ENCODE measurements at places on chromosomes 3 and 15.

DNA sequence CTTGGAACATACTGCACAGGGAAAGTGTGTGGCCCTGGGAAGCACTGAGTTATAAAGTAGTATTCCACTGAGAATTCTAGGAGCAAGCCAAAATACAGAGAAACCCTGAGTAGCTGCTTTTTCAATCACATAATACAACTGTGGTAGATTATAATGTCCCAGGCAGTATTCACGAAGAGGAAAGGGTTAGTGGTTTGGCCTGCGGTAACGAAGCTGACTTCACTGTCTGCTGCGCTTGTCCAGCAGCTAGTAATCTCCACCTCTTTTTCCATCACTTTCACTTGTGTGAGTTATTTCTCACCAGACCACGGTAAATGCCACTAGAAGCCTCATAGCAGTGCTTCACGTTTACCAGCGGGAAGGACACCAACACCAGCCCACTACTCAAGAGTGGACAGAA lies 34.4 kb downstream of the RPL39L start:
- DNase-seq, result no peak

- no peak for DNase-seq
These were observed 12.3 kb upstream of the P2RY14 start for GRCh38 chr3:151290673-151291072.

DNA sequence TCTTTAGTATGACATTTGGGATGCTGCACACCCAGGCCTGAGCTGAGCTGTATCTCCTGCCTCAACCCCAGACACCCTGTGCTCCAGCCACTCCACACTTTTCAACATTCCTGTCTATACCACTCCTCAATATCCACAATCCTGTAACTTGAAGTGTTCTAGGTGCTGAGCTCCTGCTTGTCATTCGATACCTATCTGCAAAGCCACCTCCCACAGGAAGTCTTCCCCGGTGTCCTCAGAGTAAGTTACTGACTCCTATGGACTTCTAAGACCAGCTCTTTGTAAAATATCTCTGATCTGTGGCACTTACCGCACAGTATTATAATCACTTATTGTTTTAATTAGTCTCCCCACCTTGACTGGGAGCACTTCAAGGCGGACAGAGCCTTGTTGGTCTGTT lies 1.2 kb upstream of the CAV3 start:
- DNase-seq, result no peak

DNA sequence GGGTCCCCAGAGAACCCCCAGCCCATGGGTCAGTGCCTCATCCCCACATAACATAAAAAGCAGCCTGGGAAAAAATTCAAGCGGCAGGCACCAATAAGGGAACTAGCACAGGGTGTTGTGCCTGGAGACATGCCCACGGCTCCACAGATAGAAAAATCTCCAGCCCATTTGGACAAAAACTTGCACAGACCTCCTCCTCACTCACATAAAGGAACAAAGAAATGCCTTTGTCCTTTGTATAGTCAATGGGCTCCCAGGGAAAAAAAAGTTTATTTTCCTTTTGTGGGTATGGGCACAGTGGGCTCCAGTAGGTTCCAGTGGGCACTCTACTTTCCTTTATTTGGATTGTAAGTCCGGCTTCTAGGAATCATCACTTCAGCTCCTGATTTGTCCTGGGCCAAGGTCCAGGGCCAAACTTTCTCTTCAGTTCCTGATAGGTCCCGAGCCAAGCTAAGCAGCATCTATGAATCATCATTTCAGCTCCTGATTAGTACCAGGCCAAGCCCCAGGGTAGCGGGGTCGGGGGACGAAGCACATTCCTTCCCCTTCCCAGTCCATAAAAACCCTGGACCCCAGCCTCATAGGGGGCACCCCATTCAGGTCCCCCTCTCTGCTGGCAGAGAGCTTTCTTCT lies 1.6 kb upstream of the DNAH12 start:
- no peak for DNase-seq

- DNase-seq, result no peak
These were observed 908.1 kb upstream of the ALCAM start for GRCh38 chr3:104458657-104459056.

DNA sequence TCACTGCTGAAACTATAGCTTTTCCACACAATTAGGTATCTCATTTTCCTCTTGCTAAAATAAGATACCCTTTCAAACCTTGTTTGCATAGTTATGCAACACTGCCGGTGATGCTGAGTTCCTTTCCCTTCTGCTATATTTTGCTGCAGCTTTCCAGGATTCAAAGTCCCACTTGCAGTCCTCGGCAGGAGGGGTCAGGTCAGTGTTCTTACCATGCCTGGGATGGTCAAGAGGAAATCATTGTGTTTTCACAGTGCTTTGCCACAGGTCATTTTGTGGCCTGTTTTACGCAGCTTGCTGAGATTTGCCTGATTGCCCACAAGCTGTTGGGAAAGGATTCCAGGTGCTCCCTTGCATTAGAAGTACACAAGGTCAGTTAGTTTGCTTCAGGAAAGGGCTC lies 156.9 kb downstream of the B3GALNT1 start:
- no peak for DNase-seq

GRCh38 chr3:71942432-71943187 lies 157.7 kb upstream of the PROK2 start:
- DNase-seq, result no peak

DNA sequence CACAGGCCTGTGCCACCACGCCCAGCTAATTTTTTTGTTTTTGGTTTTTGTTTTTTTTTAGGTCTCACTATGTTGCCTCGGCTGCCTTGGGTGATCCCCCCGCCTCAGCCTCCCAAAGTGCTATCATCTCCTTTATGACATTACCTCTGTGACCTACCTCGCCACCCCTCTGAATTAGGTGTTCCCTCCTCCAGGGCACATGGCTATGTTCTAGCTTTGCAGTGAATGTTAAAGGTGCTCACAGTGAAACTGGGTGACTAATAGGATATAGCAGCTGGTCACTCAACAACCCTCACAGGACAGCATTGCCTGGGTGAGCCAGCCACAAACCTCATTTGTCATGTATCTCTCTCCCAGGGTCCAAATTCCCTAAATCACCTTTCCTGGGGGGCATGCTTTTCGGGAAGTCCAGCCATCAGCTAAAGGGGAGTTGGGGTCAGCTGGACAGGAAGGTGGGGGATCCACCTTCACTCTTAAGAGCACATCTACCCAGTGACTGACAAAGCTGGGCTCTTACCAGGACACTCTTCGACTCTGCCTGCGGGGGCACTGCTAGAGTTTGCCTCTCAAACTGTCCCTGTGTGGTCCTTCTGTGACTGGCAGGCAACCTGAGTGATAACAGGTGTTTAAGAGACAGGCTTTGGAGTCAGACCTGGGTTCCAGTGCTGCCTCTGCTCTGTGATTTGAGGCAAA lies 1.6 kb upstream of the TTLL3 start:
- DNase-seq, result peak; percentile 60

- no peak for DNase-seq
These were observed 75.5 kb downstream of the MSL2 start for GRCh38 chr3:136120373-136121348.

DNA sequence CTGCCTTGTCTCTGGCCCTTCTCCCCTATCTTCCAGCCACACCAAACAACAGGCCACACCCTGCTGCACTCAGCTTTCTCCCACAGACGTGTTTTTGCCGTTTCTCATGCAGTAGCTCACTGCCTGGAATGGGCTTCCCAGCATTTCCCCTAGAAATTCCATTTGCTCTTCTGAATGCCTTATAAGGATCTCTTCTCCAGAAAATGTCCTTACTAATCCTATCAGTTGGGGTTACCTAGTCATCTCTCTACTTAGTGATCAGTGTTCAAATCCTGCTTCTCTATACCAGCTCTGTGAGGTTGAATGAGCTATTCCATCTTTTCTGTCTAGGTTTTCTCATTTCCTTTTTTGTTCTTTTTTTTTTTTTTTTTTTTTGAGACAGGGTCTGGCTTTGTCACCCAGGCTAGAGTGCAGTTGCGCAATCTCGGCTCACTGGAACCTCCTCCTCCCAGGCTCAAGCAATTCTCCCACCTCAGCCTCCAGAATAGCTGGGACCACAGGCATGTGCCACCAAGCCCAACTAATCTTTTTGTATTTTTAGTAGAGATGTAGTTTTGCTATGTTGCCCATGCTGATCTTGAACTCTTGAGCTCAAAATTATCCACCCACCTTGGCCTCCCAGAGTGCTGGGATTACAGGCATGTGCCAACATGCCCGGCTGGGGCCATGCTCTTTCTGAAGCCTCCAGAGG lies 98.2 kb upstream of the CHD2 start:
- DNase-seq, result no peak

- DNase-seq, result no peak
These were observed 21.4 kb downstream of the GRAMD2A start for GRCh38 chr15:72176159-72176558.

DNA sequence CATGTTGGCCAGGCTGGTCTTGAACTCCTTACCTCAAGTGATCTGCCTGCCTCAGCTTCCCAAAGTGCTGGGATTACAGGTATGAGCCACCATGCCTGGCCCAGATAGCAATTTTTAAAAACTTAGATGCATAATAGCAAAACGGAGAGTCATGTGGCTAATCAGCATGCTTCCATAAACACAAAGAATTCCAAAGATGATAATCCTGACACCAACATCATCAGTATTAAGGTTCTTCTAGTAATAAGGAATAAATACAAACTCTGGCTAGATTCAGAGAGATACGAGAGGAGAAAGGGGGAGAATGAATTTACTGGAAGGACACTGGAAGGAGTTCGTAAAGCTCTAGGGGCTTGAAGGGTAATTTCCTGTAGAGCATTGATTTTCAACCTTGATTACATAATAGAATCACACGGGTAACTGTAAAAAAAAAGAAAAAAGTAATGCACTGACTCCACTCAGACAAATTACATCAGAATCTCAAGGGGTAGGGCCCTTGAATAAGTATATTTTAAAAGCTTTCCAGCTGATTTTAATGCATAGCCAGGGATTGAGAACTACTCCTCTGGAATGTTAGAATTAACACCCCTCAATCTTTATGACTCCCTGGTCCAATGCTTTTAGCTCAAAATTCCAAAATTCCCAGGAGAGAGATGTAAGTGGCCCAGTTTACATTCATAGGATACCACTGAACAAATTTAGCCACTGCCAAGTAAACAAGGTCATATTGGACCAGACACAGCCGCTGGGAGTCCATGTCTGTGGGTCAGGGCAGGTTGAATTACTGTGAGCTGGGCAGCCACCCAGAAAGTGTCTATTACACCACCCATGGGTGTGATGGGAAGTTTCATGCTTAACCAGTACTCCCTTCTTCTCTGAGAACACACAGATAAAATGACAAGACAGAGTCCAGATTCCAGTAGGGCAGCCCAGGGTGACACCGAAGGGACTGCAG lies 243.9 kb downstream of the TBL1XR1 start:
- DNase-seq, result no peak

DNA sequence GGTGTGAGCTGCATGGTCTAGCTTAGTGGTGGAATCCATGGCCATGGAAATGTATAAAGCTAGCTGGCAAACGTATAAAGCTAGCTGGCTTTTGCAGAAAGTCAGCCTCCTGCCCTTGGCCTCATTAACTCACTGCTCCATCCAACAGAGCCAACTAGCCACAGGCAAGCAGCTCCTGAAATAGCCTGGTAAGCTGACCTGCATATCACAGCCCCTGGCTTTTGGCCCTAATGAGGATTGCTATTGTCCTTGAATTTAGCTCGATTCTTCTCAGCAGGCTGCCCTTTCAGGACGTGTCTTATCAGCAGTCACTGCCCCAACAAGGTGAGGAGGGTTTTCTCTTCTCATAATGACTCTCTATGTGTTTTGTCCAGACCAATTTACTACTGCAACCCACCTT lies 446.8 kb downstream of the WDR72 start:
- DNase-seq, result no peak

GRCh38 chr3:54714035-54714434 lies 213.8 kb downstream of the LRTM1 start:
- DNase-seq, result no peak

GRCh38 chr15:89803941-89804800 lies 10.5 kb downstream of the ANPEP start:
- no peak for DNase-seq

DNA sequence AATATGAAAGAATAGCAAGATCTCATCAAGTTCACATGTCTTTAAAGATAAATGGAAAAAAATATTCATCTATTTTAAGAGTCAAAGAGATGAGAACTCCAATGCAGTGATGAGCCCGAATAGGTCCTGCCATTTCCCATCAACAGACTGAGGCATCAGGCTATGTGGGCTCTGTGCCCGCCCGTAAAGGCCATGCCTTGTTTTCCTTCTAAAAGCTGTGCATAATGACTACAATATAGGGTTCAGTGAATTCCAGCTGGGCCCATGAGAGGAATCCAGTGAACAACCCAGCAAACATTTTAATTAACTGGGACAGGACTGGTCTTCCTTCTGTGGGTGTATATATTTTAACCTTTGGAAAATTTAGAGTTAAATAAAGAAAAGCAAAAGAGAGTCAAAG lies 44.6 kb downstream of the RASGRP1 start:
- DNase-seq, result no peak

- no peak for DNase-seq
These were observed 31.1 kb downstream of the RNF13 start for GRCh38 chr3:149844091-149844490.

- no peak for DNase-seq
These were observed 12.0 kb downstream of the SEMA5B start for GRCh38 chr3:123015596-123015995.

DNA sequence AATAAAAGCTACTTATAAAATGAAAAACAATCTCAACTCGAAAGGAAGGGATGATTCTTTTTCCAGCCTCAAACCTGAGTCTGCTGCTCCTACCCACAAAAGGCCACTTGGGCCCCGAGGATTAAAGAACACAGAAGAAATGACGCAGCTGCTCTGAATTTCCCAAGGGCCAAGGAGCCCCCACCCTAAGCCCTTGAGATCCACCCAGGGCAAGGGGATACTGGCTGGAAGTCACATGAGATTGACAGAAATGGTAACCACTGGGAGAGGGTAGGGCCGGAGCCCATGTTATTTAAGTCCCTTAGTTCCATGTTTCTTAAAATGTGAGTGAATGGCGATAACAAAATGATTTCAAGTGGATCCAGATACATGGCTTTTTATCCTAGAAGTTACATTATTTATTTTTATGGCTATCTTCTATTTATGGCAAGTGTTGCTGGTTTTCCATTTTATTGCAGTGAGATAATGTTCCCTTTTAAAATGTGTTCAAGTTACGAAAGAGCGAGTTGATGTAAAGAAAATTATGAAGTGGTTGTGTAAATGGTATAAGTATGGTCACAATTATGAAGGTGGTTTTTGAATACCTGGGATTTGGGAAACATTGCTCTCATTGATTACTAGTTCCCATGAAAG lies 16.8 kb downstream of the IGDCC4 start:
- no peak for DNase-seq

DNA sequence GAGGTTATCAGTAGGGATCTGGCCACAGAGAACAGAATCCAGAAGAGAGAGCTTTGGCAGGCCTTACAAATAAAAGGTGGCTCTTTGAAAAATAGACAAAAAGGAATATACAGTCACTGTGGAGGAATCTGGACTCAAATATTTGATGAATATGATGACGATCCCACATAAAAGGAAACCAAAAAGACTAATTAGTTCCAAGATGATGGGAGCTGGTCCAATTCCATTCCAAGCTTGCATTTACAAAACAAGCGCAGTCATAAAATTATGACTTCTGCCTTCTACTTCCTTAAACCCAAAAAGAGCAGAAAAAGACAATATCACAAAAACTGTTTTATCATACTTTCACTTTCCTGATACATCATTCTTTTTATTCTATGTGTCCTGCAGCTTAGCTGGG lies 285.8 kb downstream of the DIPK2A start:
- no peak for DNase-seq
